Skin of body (tissue), 3 donors: ENCODE measurements at places on chromosomes 11 and 22. TPM values are rescaled to one million over a fixed set of nuclear protein-coding genes. Genes with fewer than 3 reads are reported as not detected.

- DNase-seq: no peak
Observed at GRCh38 chr11:63763496-63764339, 4.9 kb downstream of the ZFTA start.

GRCh38 chr11:128906185-128907050, 15.3 kb downstream of the KCNJ5 start:
- DNase-seq: no peak

- DNase-seq: no peak
Observed at GRCh38 chr11:35206616-35207015, 67.6 kb downstream of the CD44 start.

DNA sequence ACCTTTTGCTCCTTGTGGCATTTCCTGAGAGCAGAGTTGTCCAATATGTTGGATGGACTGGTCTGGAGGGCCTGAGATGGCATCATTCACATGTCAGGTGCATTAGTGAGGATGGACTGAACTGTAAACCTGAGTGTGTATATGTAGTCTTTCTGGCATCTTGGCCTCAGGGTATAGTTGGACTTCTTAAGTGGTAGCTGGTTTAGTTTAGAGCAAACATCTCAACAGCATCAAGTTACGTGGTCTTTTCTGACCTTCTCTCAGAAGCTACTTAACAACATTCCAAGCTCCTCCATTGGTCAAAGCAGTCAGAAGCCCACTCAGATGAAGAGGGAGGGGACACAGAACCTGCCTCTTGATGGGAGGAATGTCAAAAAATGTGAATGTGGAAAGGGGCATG, 829.9 kb downstream of the METTL15 start:
- no peak for DNase-seq

- DNase-seq: no peak
Observed at GRCh38 chr11:72782081-72782920, 11.5 kb downstream of the STARD10 start.

Gene ACTN3
- total RNA-seq: 13.5 TPM
